ENCODE measurements at places on chromosomes 3 and 15.

DNA sequence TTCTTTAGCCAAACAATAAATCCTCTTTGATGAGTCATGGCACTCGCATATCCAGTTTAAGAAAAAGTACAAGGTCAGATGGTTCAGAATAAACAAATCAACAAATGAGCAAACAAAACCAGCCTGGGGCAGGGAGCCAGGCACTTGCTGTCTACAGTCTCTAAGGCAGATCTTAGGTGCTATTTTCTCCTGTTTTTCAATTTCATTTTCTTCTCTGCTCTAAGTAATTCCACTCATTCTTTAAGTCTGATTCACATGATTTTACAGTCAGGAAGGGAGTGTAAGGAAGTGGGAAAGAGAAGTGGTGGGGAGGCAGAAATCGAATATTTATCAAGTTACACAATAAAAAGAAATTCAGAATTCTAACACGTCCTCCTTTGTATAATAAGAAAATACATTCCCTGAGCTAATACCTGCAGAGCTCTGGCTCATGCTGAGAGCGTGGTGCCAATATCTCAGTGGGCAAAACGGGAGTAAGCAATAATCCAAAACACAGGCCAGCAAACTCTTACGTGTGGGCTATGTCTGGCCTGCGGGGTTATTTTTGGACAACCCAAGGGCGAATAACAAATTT, 298.6 kb downstream of the ADAMTS17 start:
- peak; percentile 79 for DNase-seq

DNA sequence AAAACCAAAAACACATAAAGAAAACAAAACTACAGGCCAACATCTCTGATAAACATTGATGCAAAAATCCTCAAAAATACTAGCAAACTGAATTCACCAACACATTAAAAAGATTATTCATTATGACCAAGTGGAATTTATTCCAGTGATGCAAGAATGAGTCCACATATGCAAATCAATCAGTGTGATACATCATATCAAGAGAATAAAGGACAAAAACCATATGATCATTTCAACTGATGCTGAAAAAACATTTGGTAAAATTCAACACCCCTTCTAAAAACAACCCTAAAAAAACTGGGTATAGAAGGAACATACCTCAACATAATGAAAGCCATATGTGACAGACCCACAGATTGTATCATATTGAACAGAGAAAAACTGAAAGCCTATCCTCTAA, 265.6 kb upstream of the DCBLD2 start:
- DNase-seq, result peak; percentile 59

DNA sequence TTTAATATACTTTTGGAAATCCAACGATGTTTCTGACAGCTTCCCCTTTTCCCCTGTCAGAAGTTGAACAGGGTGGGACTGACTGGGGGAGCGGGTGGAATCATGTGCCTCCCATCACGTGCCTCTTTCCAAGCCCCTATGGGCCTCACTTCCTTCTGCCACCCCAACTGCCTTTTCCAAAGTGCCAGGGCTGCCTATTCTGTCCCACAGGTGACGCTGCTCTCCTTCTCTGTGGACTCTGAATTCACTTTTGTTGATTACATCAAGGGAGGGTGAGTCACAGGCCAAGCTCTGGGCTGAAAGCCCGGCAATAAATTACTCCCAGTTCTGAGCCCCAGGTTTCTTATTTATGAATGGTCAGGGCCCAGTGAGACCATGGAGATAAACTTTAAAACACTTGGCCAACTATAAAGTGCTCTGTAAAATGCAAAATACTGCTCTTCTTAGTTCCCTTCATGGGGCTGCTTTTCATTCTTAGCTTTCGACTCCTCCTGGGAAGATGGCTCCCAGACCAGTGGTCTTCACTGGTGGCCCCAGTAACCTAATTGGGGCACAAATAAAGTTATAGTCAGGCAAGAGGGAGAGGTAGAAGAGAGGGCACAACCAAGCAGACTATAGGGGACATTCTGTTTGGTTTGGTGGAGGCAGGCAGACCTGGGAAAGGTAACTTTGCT, 12.3 kb downstream of the CPNE9 start:
- peak; percentile 85 for DNase-seq

DNA sequence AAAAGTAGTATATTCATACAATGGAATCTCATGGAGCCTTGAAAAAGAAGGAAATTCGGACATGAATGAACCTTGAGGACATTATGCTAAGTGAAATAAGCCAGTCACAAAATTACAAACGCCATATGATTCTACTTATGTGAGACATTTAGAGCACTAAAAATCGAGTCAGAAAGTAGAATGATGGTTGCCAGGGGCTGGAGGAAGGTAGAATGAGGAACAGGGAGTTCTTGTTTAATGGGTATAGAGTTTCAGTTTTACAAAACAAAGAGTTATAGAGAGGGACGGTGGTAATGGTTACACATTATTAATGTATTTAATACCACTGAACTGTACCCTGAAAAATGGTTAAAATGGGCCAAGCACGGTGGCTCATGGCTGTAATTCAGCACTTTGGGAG, 19.5 kb downstream of the UBXN7 start:
- no peak for DNase-seq

Measured in fibroblast of skin of right biceps (primary cell).